ENCODE measurements at places on chromosomes 2 and 18. TPM values are rescaled to one million over a fixed set of nuclear protein-coding genes. Genes with fewer than 3 reads are reported as not detected.

DNA sequence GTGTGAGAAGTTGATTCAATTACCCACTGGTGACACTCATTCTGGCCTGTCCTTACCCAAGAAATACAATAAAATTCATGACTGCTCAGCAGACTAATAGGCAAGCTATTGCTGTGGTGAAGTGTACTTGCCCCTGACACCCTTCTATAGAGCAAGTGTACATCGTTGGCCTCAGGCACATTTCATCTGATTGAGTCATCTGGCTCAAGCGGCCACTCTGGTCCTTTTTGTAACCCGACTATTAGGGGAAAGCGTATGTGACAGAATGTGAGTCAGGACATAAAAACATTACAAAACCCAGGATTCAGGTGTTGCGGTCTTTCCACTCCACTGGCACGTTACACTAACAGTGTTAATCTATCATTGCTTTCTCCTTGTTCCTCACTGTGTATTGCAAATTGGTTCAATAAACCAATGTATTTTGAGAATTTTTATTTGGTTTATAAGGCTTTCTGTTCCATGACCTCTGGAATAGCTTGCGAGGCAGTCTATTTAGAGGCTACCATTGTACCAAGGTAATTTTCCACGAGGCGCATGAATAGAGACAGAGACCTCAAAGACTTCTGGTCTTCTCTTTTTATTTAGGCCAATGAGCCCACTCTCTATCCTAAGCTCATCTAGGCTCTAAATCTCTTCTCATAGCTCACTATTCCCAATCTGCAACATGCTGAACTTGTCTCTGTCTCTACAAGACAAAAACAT, 10.2 kb upstream of the TTC32 start:
- no peaks in the 10 kb centered on the region for H3K36me3 ChIP-seq
- no peak for DNase-seq
- H3K27me3 ChIP-seq = no peaks in the 10 kb centered on the region

- no peak for DNase-seq
- no peaks in the 10 kb centered on the region for H3K4me1 ChIP-seq
- no peaks in the 10 kb centered on the region for H3K27me3 ChIP-seq
- H3K27ac ChIP-seq = peak overlapping the region; percentile 100
- H3K4me3 ChIP-seq = peak overlapping the region; percentile 96
These were observed 15.9 kb downstream of the C2orf74 start for GRCh38 chr2:61177727-61178549.

GRCh38 chr2:197846777-197847176, 42.4 kb downstream of the PLCL1 start:
- peaks cover 24% of the 10 kb centered on the region for H3K4me1 ChIP-seq
- H3K36me3 ChIP-seq = no peaks in the 10 kb centered on the region
- no peaks in the 10 kb centered on the region for H3K27me3 ChIP-seq
- H3K27ac ChIP-seq = no peak overlapping the region

DNA sequence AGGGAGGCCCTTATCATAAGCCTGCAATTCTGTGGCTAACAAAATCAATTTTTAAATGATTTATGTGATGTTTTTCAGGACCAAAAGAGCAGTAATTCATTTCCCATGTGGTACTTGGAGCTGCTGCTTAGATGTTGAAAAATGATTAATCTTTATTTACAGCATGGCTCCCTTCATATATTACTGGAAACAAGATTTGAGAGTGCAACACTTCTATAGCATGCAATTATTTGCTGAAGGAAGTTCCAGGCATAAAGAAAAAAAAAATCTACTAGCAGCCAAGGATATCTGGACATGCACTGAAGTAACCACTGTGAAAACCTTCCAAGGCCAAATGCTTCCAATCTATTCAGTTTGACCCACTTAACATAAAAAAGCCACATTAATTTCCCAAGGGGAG, 186.3 kb downstream of the SLC8A1 start:
- H3K27ac ChIP-seq = no peak overlapping the region
- no peaks in the 10 kb centered on the region for H3K36me3 ChIP-seq
- no peaks in the 10 kb centered on the region for H3K4me1 ChIP-seq
- H3K27me3 ChIP-seq = no peaks in the 10 kb centered on the region

SOCS6 gene
- total RNA-seq = 16.2 TPM

DNA sequence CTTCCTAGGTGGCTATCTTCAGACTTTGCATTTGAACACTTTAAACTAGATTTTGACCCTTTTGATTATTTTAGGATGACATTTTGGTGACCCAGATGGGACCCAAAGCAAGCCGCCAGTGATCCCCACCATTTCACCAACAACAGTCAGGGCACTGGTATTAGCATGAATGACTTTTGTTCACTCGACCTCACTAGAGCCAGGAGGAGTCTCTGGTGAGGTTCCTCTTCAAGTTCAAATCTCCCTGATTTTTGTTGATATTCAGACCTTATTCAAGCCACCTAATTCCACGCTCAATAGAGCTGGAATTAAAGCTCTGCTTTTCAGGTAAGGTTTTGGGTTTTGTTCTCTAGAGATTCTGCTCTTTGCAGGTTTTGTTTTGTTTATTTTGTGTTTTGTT, 202.3 kb downstream of the MREG start:
- no peak for DNase-seq
- H3K4me3 ChIP-seq = no peak overlapping the region
- no peaks in the 10 kb centered on the region for H3K4me1 ChIP-seq
- H3K36me3 ChIP-seq = no peaks in the 10 kb centered on the region
- H3K27ac ChIP-seq = no peak overlapping the region
- H3K27me3 ChIP-seq = no peaks in the 10 kb centered on the region

All from right atrium auricular region (tissue), 2 donors.